Left cardiac atrium (tissue), 4 donors: ENCODE measurements at places on chromosomes 2 and 18.

GRCh38 chr2:150211164-150211631 is 276.3 kb downstream of the RND3 start:
- no peak for DNase-seq

GRCh38 chr18:5625076-5625475 is 81.3 kb upstream of the EPB41L3 start:
- DNase-seq: no peak

- DNase-seq: no peak
Measured at GRCh38 chr2:227536445-227536844, 62.2 kb upstream of the SCYGR2 start.

DNA sequence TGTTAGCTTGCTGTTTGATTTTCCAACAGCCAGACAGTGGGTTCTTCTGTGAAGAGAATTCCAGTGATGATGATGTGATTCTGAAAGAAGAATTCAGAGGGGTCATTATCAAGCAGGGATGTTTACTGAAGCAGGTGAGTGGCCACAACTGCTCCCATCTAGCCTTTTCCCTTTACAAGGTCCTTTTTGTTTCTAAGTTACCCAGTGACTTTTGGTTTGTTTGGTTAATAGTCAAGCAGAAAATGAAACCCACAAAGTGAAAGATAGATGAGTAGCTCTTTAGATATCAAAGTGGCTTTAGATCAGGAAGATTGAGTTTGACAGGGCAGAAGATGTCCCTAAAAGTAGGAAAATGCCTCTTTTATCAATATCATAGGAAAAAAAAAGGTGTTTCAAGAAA is 23.3 kb downstream of the PLEK start:
- no peak for DNase-seq

DNA sequence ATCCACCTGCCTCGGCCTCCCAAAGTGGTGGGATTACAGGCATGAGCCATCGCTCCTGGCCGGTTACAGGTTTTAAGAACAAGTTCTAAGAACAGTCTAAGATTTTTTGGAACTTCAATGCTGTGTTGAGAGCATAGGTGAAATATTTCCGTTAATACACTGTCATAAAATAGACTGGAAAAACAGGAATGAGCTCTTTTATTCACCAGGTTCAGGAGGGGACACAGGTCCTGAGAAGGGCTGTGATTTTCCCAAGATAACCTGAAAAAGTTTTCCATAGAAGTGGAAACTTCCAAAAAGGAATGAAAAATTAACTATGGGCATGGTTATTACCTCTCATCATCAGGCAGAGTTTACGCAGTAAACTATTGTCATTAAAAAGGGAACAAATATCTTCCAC is 97.6 kb upstream of the TMEM178A start:
- DNase-seq: no peak

GRCh38 chr2:22703286-22703920 is 681.6 kb upstream of the KLHL29 start:
- no peak for DNase-seq

DNA sequence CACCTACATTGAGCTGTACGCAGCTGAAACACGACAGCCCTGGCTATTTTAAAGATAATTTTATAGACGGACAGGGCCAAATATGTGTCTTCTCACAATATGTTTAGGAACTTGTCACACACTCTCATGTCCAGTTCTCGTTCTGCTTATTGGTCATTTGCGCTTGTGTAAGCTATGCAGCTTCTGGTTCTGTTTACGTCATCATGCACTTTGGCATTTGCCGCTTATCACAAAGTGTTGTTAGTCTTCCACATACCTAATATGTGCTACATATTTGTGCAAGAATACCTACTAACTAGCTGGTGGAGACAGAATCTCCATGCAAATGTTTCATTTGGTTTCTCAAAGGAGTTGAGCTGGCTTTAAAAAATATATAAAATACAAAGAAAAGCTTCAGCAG is 7.5 kb upstream of the ZNF516 start:
- no peak for DNase-seq

- no peak for DNase-seq
Measured at GRCh38 chr18:46156124-46156745, 52.0 kb downstream of the HAUS1 start.

GRCh38 chr18:32544088-32544487 is 73.4 kb upstream of the GAREM1 start:
- DNase-seq: no peak

GRCh38 chr2:197324801-197325200 is 14.2 kb upstream of the ANKRD44 start:
- no peak for DNase-seq

GRCh38 chr18:31255953-31256352 is 62.0 kb upstream of the DSG1 start:
- DNase-seq: no peak

GRCh38 chr2:176851889-176852483 is 360.6 kb upstream of the HNRNPA3 start:
- no peak for DNase-seq
